ENCODE measurements at places on chromosomes 16 and 17.

DNA sequence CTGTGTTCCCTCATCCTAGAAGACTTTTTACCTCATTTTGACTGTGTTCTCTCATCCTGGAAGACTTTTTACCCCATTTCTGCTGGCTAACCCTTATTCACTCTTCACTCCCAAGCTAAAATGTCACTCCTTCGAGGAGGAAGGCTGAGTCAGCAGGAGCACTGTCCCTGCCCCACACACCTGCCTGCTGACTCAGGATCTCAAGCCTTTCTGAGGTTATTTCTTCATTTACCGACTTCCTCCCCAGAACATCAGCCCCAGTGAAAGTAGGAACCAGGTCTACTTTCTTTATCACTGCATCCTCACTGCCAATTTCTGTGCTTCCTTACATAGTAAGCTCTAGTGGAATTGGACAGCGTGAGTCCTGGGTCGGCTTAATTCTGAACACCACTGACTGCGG, 220.6 kb downstream of the HS3ST4 start:
- DNase-seq: no peak

GRCh38 chr16:13811834-13812233, 108.1 kb upstream of the ERCC4 start:
- DNase-seq: no peak

DNA sequence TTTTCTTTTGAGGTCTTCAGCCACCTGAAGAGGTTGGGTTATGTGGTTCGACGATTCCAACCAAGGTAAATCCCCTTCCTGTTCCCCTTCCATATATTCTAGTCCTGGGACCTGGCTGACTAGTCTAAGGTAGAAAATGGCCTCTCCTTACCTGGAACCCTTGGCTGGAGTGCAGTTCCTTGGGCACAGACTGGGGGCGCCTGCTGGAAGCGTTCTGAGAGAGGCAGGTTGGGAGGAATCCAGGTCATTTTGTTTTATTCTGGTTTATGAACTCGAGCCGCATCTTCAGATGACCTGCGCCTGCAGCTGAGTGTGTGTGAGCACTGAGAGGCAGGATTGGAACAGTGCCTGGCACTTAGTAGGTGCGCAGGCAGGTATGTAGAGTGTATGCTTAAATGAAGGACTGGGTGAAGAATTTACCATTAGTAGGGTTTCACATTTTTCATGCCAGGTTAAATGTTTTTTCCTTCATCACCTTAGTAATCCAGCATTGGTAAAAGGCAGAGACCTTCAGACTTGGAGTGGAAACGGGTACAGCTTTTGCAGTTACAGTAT, 2.7 kb downstream of the TSEN54 start:
- DNase-seq: no peak

GRCh38 chr17:55988861-55989260, 164.4 kb upstream of the ANKFN1 start:
- no peak for DNase-seq

DNA sequence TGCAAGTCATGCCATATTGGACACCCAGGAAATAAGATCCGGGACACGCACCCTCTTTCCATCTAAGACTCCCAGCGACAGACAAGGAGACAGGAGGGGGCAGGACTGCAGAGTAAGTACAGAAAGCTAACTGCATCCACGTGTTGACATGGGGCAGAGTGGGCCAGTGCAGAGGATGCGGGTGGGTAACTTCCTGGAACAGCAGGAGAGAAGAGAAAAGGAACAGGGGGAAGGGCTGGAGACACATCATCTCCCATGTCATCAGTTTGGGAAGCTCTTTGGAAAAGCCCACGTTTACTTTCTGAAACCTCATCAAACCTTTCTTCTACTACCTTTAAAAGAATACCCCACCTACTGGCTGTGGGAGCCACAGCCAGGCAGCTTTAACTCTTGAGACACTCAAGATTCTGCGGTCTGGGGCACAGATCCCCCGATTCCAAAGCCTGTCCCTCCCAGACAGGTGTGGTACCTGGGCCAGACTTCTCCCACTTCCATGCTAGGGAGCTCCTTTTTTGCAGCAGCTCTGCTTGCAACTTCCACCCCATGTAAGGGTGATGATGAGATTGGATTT, 273.5 kb upstream of the RPL38 start:
- DNase-seq: no peak

DNA sequence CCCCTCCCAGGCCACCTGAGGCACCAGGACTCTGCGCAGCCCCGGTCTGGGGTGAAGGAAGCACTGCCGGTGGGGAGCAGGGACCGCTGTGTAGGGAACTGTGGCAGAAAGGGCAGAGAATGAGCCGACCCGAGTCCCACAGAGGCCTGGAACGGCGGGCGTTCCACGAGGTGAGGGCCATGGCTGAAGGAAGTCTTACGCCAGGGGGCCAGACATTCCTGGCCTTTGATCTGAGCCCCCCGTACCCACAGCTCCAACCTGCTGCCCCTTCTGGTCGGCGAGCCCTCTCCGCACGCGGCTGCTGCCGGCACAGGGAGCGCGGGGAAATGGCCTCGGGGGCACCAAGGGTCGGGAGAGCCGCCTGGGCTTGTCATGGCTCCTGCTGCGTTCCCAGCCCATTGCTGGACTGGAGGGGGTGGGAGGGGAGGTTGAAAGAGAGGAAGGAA, 1.4 kb upstream of the WNT3 start:
- no peak for DNase-seq

DNA sequence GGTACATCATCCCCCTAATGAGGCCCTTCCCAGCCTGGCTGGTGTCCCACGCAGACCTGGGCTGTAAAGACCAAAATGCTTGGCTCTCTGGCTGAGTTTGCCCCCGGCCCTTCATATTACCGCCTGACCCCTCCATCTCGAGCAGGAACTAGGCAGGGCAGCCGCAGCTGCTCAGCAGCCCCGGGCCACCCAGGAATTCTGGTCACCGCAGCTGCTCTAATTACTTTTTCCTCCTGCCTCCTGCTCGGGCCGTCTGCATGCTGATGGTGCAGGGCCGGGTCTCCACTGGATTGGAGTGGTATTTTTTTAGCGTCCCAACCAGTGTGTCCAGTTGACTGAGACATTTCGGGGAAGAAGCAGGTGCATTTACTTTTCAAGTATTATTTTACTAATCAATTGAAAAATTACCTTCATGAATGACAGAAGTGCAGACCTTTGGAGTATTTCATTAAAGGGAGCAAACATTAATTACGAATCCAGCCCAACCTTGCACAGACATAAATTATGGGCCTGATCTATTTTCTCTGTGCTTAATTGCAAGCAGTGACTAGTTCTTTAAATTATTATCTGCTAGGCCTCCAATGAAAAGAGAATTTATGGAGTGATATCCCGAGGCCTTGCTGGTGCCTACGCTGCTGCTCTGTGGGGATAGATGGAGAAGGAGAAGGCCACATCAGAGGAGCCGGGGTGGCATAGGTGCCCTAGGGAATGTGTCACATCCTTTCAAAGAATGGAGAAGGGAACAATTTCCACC, 176.2 kb downstream of the CYLD start:
- DNase-seq: no peak

DNA sequence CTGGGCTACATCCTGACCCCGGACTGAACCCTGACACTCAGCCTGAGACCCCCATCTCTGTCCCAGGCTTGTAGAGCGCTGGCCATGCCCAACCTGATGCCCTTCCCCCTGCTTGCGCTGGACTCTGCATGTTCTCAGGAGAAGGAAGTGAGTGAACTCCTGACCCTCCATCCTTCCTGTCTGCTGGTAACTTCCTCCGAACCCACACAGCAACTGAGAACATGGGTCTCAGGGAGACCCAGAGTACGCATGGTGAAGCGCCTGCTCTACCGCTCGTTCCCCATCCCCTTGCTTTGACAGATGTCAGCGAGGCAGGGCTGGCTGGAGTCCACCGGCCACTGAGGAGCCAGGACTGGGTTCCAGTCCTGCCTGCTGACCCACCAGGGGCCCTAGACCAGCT, 6.1 kb downstream of the CAMKK1 start:
- no peak for DNase-seq

DNA sequence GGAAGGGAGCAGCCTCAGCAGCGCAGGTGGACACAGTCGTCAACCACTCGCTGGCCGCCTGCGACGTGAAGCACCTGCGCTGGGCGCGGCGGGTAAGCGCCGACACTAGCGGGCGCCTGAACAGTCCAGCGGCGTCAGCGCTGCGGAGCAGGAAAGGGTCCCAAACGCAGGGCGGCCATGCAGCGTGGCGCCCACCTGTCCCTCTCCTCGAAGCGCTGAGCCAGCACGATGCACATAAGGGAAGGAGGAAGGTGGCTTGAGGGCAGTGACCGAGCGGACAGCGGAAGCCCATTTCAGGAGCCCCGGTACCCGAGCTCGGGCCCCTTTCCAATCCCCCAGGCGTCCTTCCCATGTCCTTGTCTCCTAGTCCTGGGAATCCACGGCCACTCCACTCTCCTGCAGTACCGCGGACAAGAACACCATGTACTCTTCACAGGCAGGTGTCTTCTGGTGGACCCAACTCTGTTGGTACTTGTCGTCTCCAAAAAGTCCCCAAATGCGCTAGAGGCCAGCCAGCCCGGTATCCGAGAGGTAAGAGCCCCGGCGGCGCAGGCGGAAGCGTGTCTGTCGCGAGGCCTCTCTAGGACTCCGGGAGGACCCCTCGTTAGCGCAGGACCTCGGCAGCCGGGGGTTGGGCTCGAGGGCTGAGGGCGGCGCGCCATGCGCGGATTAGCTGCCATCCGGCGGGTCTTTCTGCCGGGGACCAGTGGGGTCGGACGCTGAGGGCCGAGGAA, 14.4 kb downstream of the ZNF232 start:
- DNase-seq: no peak

GRCh38 chr16:67474551-67475455, 6.2 kb downstream of the ATP6V0D1 start:
- no peak for DNase-seq

DNA sequence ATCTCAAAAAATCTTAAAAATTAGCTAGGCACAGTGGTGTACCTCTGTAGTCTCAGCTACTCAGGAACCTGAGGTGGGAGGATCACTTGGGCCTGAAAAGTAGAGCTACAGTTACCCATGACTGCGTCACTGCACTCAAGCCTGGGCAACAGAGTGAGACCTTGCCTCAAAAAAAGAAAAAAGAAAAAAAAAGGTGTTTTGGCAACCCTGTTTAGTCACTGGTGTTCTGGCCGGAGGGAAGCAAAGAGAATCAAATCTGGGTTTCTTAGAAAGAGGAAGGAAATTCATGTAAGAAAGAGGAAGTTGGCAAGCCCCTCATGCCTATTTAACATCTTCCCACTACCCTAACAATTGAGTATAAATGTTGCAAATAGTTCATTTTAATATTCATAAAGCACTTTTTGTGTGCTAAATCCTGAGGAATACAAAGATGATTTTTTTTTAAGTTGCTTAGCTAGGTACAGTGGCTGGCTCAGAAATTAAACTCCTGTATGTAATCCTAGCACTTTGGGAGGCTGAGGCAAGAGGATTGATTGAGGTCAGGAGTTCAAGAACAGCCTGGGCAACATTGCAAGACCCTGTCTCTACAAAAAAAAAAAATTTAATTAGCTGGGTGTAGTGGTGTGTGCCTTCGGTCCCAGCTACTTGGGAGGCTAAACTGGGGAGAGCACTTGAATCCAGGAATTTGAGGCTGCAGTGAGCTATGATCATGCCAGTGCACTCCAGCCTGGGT, 6.5 kb upstream of the USP32 start:
- no peak for DNase-seq

DNA sequence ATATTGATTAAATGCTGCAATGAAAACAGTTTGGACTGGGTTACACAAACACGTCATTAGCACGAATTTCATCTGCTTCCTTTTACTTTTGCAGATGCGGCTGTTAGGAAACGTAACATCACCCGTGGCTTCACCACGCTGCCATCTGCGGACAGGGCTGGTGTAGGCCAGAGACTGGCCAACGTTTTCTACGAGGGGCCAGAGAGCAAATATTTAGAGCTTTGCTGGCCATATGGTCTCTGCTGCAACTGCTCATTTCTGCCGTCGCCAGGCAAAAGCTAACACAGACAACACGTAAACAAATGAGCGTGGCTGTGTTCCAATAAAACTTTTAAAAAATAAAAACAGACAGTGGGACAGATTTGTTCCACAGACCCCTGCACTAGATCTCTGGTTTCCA, 96.6 kb downstream of the ENGASE start:
- no peak for DNase-seq

- no peak for DNase-seq
These were observed 16.1 kb downstream of the CCR7 start for GRCh38 chr17:40548982-40549685.

DNA sequence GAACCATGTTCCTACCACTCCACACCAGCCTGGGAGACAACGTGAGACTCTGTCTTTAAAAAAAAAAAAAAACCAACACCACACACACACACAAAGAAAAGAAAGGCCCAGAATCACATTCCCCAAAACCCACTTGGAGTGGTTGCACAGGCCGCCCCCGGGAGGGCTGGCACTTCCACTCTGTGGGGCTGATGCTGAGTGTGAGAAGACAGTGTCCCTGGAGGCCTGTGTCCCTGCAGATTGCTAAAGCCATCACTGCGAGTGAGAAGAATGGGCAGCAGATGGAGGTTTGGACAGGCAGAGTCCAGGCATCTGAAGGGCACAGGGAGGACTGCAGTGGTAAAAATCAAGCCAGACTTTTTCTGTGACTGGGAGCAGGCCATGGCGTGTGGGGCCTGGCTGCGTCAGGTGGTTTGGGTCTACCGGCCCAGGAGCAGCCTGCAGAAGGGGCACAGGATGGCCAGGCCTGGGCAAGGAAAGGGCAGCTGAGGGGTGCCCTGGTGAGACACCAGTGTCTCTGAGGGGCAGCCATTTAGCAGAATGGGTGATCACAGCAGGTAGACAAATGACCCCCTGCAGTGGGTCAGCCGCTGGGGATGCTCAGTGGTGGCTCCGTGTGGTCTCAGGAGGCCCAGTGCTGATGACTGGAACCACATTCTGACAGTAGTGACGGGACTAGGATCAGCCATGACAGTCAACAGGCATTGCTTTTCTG, 13.1 kb downstream of the CTRB2 start:
- no peak for DNase-seq

DNA sequence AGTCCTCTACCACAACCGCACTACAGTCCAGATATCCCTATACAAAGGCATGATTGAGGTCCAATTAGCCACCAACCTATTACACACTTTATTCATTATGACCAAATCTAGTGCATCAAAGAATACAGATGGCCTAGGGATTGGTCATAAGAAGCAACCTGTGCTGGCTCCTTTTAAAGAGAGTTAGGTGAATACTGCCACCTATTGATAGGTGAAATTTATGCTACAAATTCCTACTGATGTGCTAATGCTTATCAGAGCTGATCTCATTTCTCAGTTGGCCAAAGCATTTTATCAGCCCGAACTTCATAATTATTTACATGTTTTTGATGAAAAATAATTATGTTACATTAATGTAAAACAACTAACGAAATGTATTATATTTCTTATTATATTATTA, 166.3 kb downstream of the ANKFN1 start:
- no peak for DNase-seq

- no peak for DNase-seq
These were observed 415 bp upstream of the FOXF1 start for GRCh38 chr16:86509759-86510464.
